ENCODE measurements at places on chromosomes 2 and 18. TPM values are rescaled to one million over a fixed set of nuclear protein-coding genes. Genes with fewer than 3 reads are reported as not detected.

Gene LYG1
- total RNA-seq = not detected

Gene EML4
- total RNA-seq = 4.4 TPM

DNA sequence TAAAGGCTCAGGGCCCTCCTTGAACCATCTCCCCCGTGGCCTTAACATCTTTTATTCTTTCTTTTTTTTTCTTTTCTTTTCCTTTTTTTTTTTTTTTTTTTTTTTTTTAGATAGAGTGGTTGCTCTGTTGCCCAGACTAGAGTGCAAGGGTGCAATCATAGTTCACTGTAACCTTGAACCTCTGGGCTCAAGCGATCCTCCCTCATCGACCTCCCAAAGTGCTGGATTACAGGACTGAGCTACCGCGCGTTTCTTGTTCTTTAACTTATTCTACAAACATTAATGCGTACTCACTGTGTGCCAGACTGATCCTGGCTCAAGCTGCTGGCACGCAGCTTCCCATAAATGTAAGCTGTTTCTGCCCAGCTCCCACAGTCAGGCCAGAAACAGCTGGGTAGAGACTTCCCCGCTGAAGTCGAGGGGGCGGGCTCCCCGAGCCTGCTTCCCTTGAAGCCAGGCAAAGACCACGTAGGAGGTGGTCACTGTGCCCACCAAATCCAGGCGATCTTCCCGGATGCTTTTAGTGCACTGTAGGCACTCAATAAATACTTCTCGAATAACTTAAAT is 29.2 kb upstream of the ATP6V1B1 start:
- H3K27me3 ChIP-seq = peaks cover 13% of the 10 kb centered on the region
- no peak overlapping the region for H3K4me3 ChIP-seq
- no peak overlapping the region for H3K27ac ChIP-seq
- H3K36me3 ChIP-seq = no peaks in the 10 kb centered on the region
- peaks cover 12% of the 10 kb centered on the region for H3K4me1 ChIP-seq
- peak; percentile 32 for DNase-seq

GRCh38 chr18:22102953-22103646 is 66.3 kb upstream of the GATA6 start:
- H3K4me3 ChIP-seq = no peak overlapping the region
- H3K36me3 ChIP-seq = no peaks in the 10 kb centered on the region
- no peak for DNase-seq
- no peaks in the 10 kb centered on the region for H3K27me3 ChIP-seq
- no peaks in the 10 kb centered on the region for H3K4me1 ChIP-seq
- H3K27ac ChIP-seq = no peak overlapping the region

- H3K27me3 ChIP-seq = no peaks in the 10 kb centered on the region
- H3K27ac ChIP-seq = no peak overlapping the region
- H3K4me3 ChIP-seq = no peak overlapping the region
- peaks cover 6% of the 10 kb centered on the region for H3K4me1 ChIP-seq
- no peaks in the 10 kb centered on the region for H3K36me3 ChIP-seq
Observed at GRCh38 chr2:238107525-238108422, 7.6 kb downstream of the ESPNL start.

- no peak overlapping the region for H3K27ac ChIP-seq
- DNase-seq = no peak
- no peaks in the 10 kb centered on the region for H3K27me3 ChIP-seq
- H3K36me3 ChIP-seq = no peaks in the 10 kb centered on the region
- H3K4me1 ChIP-seq = no peaks in the 10 kb centered on the region
Observed at GRCh38 chr2:153132418-153132817, 346.1 kb downstream of the RPRM start.

DNA sequence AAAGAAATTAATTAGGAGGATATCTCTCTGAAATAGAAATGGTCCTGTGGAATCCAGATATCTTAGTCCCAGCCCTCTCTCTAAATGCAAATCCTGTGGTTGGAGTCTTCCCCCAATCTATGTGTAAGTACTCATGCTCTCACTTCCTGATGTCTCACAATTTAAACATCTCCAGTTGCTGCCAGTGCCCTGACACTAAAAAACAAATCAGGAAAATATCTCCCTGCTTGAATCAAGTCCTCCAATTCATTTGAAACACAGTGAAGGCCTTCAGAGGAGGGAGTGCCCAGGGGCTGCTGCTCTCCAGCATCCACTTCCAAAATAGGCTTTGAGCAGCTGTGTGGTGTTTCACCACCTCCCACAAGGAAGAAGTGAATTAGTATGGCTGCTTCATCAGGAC is 413.8 kb downstream of the RAD51AP2 start:
- H3K27ac ChIP-seq = no peak overlapping the region
- no peaks in the 10 kb centered on the region for H3K36me3 ChIP-seq
- H3K27me3 ChIP-seq = no peaks in the 10 kb centered on the region
- no peaks in the 10 kb centered on the region for H3K4me1 ChIP-seq
- DNase-seq = no peak
